ENCODE measurements at places on chromosomes 7 and 10.

DNA sequence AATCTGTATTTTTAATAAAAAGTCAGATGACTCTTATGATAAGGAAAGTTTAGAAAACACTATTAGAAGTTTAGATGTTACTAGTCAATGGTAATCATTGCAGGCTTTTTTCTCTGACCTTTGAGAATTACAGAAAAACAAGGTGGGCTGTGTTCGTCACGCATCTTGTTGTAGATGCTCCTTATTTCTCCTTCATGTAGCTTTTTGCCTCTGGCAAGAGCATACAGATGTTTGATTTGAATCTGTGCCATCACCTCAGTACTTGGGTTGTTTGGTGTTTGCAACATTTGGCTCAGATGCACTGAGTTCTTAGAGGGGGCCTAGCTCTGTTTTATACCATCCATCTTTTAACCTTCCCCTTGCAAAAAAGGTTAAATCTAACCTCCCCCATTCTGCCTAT lies 11.5 kb downstream of the TAS2R16 start:
- no peak for DNase-seq

DNA sequence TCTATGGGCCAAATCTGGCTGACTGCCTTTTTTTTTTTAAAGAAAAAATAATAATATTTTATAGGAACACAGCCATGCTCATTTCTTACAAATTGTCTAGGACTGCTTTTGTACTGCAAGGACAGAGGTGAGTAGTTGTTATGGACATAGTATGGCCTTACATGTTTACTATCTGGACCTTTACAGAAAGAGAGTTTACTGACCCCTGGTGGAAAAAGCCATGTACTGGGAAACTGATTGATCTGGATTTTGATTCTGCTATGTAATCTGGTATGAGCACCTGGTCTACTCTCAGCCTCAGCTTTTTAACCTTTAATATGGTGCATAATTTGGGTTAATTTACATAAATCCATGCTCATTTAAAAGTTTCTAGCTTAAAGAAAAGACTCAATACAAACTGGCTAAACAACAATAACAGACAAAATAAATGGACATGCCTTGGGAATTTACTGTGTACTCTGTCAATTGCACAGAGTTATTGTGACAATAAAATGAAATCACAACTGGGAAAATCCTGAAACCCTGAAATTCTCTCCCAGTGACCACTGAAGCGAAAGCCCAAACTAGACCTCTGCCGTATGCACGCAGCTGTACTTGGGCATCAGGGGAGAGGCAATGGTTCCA lies 260.7 kb downstream of the BMPER start:
- DNase-seq, result no peak

DNA sequence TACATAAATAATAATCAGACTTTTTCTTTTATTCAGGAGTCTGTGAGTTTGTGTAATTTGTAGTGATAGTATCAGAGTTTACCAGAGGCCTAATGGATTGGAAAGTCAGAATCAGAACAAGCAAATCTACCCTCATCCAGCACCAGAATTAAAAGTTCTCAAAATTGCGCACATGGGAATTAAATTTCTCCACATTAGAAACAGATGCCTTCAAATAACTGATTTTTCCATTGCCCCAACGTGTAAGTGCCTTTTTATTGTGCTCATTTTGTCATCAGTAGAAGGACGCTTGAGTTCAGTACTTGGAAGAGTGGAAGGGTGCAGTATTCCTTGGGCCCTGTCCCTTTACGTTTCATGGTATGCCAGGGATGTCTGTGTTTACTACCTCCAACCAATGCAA lies 32.8 kb downstream of the BICC1 start:
- no peak for DNase-seq

GRCh38 chr7:41224063-41224763 lies 478.7 kb downstream of the INHBA start:
- no peak for DNase-seq

All from HAP-1 (cell line).